ENCODE measurements at places on chromosomes 6 and 20.

GRCh38 chr20:32535316-32535952 is 49.7 kb downstream of the NOL4L start:
- DNase-seq, result no peak

- DNase-seq, result no peak
Measured at GRCh38 chr6:51273228-51273961, 454.7 kb downstream of the TFAP2B start.

- DNase-seq, result no peak
Measured at GRCh38 chr6:103872678-103873077, 987.0 kb downstream of the HACE1 start.

DNA sequence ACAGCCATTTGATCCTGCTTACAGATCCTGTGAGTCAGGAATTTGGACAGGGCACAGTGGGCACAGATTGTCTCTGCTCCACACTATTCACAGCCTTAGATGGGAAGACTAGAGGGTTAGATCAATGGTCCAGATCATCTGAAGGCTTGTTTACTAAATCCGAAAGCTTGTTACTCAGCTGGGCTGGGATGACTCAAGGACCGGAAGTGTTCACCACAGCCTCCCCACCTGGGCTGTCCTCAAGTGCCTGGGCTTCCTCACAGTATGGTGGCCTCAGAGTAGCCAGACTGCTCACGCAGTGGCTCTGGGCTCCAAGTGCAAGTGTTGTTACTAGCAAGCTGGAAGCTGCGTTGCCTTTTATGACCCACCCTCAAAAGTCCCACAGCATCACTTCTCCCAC is 75.4 kb upstream of the INSM1 start:
- no peak for DNase-seq

DNA sequence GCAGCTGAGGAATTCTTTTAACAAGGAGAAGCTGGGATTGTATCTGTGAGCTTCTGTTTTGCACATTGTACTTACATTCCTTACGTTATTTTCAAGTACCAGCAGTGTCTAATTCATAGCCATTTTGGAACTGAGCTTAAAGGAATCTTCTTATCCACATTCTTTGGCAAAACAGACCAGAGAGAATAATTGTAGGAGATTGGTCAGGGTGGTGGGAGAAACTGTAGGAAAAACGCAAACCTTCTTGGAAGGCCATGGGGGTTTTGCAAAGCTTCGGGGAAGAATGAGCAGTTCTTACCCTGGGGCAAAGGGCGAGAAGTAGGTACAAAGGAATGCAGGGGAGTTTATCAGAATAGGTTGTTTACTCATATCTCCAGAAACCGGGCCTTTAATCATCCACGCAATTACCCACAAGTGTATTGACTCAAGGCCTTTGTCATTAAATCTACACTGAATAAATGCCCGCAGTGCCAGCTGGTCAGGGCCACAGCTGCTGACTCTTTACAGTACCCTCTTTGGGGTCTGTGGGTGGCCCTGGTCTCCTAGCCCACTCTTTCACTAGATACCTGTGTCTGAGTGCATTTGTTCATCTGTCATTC is 39.6 kb upstream of the SPTLC3 start:
- DNase-seq, result no peak

DNA sequence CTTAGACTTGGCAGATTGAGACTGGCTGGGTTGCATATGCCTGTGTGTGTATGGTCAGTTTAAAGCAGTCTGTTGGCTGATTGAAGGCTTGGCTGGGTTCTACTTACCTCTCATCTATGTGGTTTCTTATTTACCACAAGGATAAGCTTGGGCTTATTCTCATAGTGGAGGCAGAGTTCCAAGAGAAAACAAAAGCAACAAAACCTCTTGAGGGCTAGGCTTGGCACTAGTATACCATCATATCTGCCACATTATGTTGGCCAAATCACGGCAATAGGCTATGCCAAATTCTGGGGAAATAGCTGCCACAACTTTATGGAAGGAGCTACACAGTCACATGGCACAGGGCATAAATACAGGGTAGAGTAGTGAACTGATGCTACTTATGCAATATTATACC is 714.1 kb downstream of the CBLN4 start:
- no peak for DNase-seq

GRCh38 chr20:3687655-3688054 is 5.8 kb upstream of the ADAM33 start:
- DNase-seq, result no peak

DNA sequence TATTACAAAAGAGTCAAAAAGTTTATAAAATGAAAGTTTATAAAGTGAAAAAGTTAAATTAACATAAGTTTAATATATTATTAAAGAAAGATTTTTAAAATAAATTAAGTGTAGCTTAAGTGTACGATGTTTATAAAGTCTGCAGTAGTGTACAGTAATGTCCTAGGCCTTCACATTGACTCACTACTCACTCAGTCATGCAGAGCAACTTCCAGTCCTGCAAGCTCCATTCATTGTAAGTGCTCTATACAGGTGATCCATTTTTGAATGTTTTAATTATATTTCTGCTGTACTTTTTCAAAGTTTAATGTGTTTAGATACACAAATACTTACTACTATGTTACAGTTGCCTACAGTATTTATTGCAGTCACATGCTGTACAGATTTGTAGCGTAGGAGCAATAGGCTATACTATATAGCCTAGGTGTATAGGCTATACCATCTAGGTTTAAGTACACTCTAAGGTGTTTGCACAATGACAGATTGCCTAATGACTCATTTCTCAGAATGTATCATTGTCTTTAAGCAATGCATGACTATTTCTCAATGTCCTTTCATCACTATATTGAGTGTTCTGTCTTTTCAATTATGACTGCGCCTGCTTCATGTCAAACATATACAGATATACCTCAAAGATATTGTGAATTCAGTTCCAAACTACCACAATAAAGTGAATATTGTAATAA is 1110.3 kb upstream of the MAP3K7 start:
- no peak for DNase-seq

GRCh38 chr6:75759207-75759606 is 10.2 kb downstream of the MYO6 start:
- no peak for DNase-seq

GRCh38 chr6:140772576-140772975 is 1360.1 kb upstream of the GJE1 start:
- no peak for DNase-seq

DNA sequence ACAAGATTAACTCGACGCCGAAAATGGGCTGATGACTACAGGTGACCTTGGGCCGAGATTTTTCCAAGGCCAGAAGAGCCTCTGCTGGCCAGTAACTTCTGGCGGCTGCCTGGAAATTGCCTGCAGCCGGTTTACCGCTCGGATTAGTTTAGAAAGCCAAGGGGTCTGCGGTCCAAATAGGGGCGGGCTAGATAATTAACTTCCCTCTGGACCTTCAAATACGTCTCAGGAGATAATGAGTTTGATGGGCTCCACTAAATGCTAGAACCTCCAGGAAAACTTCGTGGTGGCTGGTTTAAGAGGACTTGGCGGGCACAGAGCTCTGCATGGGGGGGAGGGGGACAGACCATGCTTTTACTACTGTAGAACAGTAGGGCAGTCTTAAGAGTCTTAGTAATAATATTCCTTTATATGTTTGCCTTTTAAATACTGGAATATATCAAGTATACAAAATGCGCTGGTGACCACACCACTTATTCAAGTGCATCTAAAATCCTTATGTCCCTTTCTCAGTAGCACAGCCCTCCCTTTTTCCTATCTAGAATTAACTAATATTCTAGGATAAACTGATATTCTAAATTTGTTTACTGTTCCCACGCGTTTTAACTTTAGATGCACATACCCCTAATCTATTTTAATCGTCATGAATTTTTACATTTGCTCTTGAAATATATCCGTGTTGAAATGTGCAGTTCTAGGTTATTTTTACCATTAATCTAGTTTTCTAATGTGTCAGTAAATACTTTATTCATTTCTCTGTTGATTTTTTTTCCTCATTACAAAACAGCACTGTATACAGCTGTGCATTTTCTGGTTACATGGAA is 107.5 kb upstream of the PRSS16 start:
- DNase-seq, result no peak

- no peak for DNase-seq
Measured at GRCh38 chr6:83511901-83512681, at the start of gene PRSS35. Gene PRSS35, plus strand, starts transcription at chr6:83512534. Its CDS starts 10,908 bp downstream, at chr6:83523442.

- no peak for DNase-seq
Measured at GRCh38 chr6:131890091-131890490, 61.1 kb downstream of the CCN2 start.

- no peak for DNase-seq
Measured at GRCh38 chr20:17621229-17621968, 51.5 kb downstream of the DSTN start.

- DNase-seq, result no peak
Measured at GRCh38 chr6:305371-306206, 13.3 kb downstream of the DUSP22 start.

DNA sequence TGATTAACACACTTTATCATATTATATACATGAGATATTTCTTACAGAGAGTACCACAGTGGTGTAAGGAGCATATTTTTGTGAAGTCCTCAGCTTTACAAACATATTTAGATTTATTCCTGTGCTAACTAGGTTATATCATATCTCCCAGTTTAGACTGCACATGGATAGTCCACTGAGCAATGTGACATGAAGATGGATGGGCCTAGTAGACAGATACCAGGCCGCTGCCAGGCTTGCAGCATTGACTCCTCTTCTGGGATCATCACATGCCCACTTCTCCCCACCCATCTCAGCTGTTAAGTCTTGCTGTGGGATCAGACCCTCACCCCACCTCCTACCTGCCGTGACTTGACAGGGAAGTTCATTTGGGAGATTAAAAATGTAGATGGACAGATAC is 95.8 kb downstream of the SLX4IP start:
- no peak for DNase-seq

- DNase-seq, result no peak
Measured at GRCh38 chr20:40683221-40683893, 5.7 kb downstream of the MAFB start.

DNA sequence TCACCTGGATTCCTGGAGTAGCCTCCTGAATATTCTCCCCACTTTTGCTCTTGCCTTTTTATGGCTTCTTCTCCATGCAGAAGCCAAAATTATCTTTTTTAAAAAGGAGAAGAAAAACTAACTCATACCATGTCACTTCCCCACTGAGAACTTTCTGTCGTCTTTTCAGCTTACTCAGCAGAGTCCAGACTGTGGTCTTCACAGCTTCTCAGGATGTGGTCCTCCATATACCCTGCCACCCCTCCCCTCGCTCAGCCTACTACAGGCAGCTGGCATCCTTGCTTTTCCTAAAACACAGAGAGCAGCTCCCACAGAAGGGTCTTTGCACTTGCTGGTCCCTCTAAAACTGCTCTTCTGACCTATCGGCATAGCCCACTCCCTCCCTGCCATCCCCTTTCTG is 89.4 kb upstream of the ISM1 start:
- DNase-seq, result no peak

- no peak for DNase-seq
Measured at GRCh38 chr6:34155471-34156300, 9.8 kb upstream of the GRM4 start.

GRCh38 chr20:10739566-10739965 is 65.8 kb upstream of the JAG1 start:
- DNase-seq, result no peak

DNA sequence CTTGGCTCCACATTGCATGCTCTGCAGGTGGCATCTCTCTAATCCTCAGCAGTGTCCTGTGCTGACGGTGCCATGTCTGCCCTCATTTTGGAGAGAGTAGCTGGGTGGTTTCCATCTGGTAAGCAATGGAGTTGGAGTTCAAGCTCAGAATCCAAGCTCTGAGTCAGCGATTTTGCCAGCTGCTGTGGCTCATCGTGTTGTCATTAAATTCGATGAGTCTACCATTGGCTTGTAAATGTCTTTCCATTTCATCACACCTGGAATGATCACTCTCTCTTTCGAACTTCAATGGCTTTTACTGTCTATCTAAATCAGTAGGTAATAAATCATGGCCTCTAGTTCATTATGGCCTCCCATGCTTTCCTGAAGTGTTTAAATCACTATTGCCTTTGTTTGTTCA is 378.5 kb upstream of the TSHZ2 start:
- no peak for DNase-seq

- no peak for DNase-seq
Measured at GRCh38 chr6:166658792-166659150, 31.7 kb upstream of the RPS6KA2 start.

- no peak for DNase-seq
Measured at GRCh38 chr6:75502884-75503283, 9.3 kb upstream of the FILIP1 start.

GRCh38 chr6:4973415-4973814 is 30.4 kb downstream of the RPP40 start:
- no peak for DNase-seq

GRCh38 chr6:3755637-3756545 is 4.4 kb upstream of the PXDC1 start:
- no peak for DNase-seq

DNA sequence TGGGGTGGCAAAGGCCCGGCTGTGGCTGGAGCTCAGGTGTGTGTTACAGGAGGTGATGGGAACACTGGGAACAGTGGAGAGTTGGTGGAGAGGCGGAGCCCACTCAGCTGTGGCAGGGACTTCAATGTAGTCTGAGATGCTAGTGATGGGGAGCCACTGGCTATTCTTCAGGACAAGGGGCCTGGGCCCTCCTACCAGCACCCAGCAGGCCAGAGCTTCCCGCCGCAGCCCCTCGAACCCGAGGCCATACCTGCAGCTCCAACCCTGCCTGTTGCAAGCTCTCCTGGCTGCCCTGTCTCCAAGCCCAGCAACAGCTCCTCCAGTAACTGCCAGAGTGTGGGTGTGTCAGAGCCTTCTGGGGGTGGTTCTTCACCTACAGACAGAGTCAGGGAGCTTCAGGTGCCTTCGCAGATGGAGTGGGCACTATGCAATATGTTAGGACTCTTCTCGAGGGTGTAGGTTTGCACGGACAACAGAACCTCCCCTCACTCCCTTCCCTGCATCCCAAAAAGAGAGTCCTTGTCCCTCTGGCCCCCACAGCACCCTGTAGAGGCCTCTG is 146.2 kb upstream of the MLN start:
- DNase-seq, result no peak

DNA sequence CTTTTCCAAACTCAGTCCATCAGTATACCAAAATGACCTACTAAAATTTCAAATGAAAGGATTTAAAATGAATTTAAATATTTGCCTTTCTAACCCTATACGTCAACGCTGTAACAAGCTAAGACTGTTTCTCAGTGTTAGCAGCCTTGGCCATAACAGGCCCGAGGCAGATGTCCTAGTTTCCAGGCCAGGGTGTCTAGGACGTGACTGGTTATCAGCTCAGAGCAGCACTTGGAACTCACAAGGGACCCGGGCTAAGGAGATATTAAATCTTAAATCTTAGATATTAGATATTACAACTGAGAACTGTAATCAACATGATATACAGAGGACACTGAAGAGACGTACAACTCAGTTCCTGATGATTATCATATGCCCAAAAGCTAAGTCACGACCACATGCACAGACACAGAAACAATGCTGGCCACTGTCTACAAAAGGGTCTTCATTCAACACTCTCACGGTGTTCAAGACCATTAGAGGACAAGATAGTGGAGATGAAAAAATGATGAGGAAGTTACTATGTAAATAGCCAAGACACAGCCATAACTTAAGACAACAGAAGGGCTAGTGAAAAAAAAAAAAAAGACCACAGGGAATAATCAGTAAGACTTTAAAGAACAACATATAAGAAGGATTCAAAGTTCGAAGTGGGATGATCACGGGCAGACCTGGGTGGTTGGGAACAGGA is at the start of gene CLDN20:
Gene CLDN20 (plus strand): TSS at position 641 of the 691 bp plus-strand sequence. CDS start 11,707 bp downstream, outside the sequence.
- DNase-seq, result no peak

GRCh38 chr6:169618526-169619490 is 83.0 kb downstream of the WDR27 start:
- no peak for DNase-seq
